ENCODE measurements at places on chromosomes 2 and 18.

DNA sequence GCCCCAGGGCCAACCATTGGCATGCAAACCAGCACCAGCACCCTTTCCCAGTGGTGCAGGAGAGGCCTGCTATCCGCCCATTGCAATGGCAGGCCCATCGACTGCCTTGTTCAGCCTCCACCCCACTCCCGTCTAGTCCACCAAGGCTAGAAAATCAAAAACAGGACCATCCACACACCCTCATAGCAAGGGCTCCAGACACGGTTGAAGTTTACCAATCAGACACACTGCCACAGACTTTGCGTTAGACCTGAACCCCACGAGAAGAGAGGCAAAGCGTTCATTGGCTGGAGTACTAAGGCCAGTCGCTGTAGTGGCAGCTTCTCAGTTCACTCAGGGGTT is 95.3 kb upstream of the TEX51 start:
- no peak for DNase-seq

- no peak for DNase-seq
These were observed 11.2 kb upstream of the EFR3B start for GRCh38 chr2:25030702-25031101.

DNA sequence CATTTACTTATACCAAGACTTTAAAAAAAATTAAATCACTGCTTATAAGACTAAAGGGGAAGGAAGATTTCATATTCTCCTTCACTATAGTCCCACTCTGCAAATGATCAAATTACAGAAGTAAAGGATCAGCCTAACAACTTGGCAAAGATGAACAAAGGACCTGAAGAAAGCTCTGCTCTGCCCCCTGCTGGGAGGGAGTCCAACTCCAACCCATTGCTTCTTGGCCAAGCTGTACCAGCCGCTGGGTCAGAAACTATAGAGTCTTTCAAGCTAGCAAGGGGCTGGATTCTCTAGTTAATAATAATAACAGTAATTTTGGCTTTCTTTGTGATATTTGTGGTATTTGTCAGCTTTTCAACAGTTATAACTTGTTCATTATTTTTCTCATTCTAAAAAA is 927.0 kb upstream of the CRIM1 start:
- no peak for DNase-seq

- no peak for DNase-seq
These were observed 6.4 kb downstream of the TWIST2 start for GRCh38 chr2:238854246-238854645.

DNA sequence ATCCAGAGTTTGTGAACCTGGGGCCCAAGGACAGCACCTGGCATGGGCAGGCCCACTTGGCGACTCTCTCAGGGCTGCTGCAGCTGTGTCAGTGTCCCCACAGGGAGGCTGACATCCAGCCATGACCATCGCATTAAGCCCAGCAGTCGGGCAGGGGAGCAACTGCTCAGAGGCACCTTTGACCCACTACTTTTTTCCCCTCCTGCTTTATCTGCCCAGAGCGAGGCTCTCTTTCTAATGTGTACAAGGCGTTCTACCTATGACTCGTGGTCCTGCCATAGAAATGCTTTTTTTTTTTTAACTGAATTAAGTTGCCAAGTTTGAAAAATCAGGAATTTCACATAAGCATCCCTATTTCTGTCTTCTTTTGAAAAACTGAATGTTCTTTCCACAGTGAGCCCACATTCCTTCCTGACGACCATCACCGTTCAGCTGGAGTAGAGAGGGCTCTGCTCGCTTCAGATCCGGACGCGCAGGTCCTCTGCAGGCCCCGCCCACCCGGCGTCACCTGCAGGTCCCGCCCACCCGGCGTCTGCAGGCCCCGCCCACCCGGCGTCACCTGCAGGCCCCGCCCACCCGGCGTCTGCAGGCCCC is 403 bp upstream of the CLUL1 start:
- DNase-seq: peak; percentile 87

- no peak for DNase-seq
These were observed 463.1 kb upstream of the DDX18 start for GRCh38 chr2:117351396-117351795.

DNA sequence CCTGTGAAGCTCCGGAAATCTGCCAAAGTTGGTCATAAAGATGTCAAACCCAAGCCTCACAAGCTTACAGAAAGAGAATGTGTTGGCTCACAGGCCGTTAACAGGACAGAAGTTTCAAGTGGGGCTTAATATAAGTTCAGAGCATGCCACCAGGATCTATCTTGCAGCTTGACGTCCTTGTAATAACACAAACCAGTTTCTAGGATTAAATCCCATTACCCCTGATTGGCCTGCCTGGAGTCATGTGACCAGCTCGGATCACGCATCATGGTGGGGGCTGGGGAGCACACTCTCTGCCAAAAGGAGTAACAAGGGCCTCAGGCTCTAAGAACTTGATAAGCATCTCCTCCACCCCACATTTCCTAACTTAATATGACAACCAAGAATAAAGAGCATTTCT is 38.9 kb upstream of the SCG2 start:
- DNase-seq: no peak
